ENCODE measurements at places on chromosomes 2 and 18. TPM values are rescaled to one million over a fixed set of nuclear protein-coding genes. Genes with fewer than 3 reads are reported as not detected.

DNA sequence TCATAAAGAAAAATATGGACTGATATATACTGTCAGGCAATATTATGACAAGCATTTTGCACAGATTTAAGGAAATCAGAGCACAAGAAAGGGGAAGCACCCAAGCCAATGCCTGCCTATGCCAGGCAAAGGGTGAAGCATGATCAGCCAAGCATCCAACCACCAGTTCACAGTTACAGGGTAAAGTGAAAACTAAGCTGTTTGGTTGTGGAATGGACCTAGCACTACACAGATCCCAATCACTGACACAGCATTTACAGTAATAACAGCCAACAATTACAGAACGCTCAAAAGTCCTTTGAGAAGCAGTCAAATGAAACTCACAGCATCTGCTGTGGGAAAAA lies 90.3 kb downstream of the SP3 start:
- no peak overlapping the region for H3K27ac ChIP-seq
- DNase-seq = no peak
- no peak overlapping the region for H3K4me3 ChIP-seq
- no peaks in the 10 kb centered on the region for H3K36me3 ChIP-seq

DNA sequence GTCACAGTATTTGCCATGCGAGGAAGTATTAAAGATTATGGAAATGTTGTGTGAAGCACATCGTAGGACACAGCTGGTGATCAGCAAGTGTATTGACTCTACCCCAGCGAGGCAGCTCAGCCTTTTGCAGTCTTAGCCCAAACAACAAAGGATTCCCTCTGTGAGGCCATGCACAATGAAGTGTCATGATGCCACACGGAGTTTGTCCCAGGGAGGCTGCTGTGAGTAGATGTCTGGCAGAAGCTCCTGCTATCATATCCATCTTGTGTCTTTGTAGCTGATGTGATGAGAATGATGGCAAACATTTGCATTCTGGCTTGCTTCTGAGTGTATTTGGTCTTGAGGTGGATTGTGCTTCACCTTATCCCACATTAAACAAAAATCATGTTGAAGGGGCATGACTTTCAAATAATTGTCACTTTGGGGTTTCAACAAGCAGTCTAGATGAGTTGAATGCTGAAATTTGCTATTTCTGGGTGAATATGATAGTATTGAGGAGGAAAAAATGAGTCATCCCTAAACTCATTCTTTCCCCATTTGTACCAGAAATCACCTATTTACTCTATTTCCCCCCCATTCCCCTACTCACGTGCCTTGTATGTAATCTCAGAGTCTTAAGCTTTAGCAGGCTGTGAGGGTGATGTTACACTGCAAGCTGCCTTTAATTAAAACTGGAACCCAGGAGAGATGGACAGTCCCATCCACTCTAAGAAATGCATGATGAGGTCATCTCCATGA lies 273.5 kb downstream of the RNF144A start:
- no peaks in the 10 kb centered on the region for H3K4me1 ChIP-seq
- H3K36me3 ChIP-seq = no peaks in the 10 kb centered on the region
- no peak overlapping the region for H3K4me3 ChIP-seq
- DNase-seq = no peak
- no peak overlapping the region for H3K27ac ChIP-seq

GRCh38 chr2:88751768-88752167 lies 60.3 kb downstream of the RPIA start:
- no peak overlapping the region for H3K27ac ChIP-seq
- no peak overlapping the region for H3K4me3 ChIP-seq
- DNase-seq = no peak
- H3K27me3 ChIP-seq = no peaks in the 10 kb centered on the region
- H3K36me3 ChIP-seq = no peaks in the 10 kb centered on the region

- H3K27me3 ChIP-seq = no peaks in the 10 kb centered on the region
- no peak for DNase-seq
- H3K4me3 ChIP-seq = no peak overlapping the region
- H3K36me3 ChIP-seq = no peaks in the 10 kb centered on the region
Measured at GRCh38 chr2:64212346-64212745, 68.1 kb upstream of the PELI1 start.

IL1R2 gene
- polyA plus RNA-seq = 9.3 TPM
